ENCODE measurements at places on chromosomes 16 and 17.

GRCh38 chr17:17693253-17694168 lies 12.3 kb downstream of the RAI1 start:
- DNase-seq, result no peak

- no peak for DNase-seq
Observed at GRCh38 chr17:27628376-27628775, 2.6 kb upstream of the LGALS9 start.

GRCh38 chr17:4551141-4551540 lies 4.0 kb downstream of the MYBBP1A start:
- DNase-seq, result no peak

DNA sequence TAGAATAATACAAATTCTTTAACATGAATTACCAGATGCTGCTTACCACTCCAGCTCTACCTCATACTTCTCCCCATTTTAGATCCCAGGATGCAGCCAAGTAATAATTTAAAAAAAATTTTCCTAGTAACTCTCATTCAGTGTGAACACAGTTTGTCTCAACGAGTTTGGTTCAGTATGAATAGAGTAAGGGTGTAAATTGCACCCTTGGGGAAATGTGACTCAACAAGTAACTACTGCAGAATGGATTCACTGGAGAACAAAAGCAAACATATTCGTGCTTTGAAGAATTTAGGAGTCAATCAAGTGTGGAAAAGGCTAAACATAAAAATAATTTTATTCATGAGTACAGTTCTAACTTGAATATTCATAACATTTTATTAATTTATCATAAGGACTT lies 23.0 kb downstream of the KCNJ16 start:
- no peak for DNase-seq

DNA sequence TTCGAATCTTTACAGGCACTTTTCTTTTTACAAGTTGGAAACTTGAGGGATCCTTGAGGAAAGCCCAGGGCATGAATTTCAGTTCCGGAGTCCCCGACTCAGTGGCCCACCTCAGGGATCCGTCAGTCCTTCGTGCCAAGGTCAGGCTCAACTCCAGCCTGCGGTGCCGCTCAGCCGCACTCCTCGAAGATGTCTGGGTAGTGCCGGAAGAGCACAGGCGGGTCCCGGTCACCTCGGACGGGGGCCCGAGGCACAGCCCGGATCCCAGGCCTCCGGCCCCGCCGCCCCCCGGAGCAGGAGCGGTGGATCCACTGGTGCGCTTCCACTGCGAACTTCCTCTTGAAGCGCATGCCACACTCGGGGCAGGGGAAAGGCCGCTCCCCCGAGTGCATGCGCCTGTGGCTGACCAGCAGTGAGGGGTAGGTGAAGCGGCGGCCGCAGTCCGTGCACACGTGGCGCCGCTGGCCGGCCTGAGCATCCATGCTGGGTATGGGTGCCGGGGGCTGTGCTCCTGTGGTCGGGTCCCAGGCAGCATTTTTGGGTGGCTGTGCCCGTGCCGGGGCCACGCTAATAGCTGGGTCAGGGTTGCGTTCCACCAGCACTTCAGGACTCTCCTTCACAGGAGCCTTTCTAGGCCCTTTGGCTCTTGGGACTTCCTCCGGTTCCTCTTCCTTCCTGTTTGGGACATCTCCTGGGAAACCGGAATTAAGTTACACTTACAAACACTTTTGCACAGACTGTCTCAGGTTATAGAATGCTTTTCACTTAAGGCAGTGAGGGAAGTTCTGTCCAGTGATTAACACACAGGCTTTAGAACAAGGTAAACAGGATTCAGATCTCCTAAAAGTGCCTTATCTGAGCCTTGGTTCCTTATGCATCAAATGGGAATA lies 1.5 kb downstream of the ZNF688 start:
- DNase-seq, result no peak

GRCh38 chr16:17301184-17301583 lies 169.6 kb downstream of the XYLT1 start:
- no peak for DNase-seq

GRCh38 chr17:31394544-31394943 lies 3.1 kb downstream of the RAB11FIP4 start:
- peak; percentile 41 for DNase-seq

DNA sequence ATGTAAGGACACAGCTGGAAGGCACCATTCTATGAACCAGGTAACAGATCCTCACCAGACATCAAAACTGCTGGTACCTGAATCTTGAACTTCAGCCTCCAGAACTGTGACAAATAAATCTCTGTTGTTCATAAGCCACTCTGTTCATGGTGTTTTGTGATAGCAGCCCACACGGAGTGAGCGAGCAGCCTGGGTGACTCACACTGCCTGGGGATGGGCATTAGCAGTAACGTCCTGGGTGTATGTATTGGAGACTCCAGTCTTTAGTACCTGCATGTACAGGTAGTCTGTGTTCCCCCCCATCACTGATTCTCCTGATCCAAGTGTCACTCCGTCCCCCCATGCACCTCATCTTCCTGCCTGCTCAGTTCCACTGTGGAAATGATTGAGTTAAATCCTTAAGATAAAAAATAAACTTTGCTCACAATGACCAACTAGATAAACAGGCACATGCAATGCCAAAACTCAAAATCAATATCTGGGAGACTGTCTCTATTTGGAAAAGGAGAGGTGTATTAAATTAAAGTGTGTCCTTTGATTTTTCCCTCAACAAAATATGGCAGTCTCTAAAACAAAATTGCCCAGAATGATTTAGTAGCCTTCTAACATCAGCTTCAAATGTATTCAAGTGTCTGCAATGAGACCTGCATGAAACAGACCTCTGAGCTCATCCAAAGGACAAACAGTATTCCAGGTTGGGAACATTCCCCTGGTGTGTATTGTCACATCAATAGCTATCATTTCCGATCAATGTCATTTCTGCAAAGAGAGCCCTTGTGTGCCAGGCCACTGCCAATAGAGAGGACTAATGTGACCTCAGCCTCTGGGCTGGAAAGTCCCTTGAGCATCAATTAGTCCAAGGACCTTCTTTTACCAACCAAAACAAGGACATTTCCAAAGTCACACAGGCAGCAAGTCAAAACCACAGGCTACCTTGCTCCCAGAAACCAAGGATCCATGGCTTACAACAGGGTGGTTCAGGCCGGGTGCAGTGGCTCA lies 12.2 kb upstream of the VAT1L start:
- DNase-seq, result no peak

- DNase-seq, result no peak
Observed at GRCh38 chr16:72173997-72174396, 2.0 kb upstream of the PMFBP1 start.

DNA sequence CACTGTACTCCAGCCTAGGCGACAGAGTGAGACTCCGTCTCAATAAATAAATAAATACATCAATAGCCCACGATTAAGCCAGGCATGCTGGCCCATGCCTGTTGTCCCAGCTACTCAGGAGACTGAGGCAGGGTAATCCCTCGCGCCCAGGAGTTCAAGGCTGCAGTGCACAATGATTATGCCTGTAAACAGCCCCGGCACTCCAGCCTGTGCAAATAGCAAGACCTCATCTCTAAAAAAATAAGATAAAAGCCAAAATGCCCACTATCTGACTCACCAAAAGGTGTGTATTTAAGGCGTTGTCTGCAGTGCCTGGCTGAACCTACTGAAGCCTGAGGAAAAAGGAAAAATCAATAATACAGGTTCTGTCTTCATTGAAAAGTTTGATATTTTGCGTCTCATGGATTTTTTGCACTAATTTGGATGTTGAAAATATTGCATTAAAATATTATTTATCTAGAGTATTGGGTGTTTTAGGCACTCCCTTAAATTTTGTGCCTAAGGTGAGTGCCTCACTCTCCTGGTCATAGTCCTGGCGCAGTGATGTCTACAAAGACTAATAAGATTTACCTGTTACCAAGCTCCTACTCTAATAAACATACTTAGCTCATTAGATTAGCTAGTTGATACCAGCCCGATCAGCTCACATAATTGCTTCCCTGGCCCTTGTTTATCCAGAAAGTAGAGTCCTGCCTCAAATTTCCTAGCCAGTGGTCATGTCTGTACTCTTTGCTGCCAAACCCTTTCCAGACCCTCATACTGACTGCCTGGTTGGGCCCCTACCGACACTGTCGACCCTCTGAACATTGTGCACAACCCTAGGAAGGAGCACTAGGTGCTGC lies 24.7 kb upstream of the TOB1 start:
- DNase-seq, result no peak

Measured in activated CD4-positive, alpha-beta T cell treated with anti-CD3 and anti-CD28 coated beads, Interleukin-2, amount 50 U/mL, for 1 hour (primary cell).